ENCODE measurements at places on chromosomes 1 and 21.

DNA sequence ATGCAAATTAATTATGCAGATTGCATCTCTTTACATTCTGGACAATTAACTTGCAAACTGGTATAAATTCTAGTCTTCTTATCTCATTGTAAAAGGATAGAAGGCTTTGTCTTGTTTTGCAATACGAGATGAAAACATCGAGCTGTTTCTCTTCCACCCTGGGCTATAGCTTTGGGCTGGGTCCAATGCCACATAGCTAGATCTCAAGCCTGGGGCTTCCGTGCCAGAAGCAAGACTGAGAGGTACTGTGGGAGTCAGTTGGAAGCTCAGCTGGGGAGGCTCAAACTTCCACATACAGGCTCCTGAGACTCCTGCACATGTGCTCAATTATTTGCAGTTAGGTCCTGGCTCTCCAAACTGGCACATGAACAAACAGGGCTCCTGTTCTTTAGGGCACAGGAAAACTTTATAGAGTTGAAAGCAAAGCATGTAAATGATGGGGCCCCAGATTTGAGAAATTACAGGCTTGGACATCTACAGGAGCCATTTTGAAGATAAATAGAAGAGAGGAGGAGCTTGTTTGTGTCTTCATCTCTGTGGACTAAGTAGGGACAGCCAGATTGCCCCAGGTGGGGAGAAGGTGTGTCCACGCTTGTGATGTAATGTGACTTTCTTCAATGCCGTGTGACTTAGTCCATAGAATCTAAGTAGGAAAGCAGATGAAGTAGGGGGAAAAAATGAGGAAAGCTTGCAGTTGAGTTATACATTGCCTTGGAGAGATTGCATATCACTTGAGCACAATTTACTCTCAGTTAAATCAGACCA lies 65.9 kb upstream of the SIPA1L2 start:
- no peak for DNase-seq

GRCh38 chr1:34829250-34829649 lies 30.3 kb downstream of the SMIM12 start:
- DNase-seq, result no peak

- no peak for DNase-seq
Observed at GRCh38 chr21:15018382-15018781, 46.4 kb downstream of the NRIP1 start.

DNA sequence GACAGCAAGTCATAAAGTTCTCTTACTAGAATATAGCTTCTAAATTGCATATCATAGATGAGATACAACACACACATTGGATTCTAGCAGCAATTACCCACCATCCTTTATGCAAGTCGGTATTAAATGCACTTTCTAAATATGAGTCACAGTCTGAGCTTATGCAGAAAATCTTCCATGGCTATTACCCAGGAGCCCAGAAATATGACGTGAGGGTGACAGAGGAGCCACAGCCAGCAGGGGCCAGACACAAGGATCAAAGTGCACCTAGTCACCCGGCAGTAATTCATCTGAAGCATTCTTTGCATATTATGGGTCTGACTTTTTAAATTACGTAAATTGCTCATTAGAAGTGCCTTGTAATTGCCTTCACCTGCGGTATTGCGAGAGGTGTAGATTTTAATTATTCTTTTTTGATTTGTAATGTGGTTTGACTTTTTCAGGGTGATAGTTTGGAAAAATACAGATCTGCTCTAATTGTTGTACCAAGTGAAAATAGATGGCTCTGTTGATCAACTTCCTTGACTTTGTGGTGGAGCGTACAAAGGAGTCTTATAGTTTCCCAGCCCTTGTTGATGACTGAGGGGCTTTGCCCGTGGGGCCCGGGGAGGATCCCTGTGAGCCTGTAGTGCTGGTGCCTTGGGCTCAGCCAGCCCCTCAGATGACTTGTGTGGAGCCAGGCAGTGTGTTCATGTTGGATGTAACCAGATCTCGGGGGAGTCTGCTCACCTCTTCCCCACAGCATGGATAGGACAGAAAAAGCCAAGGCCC lies 470.0 kb upstream of the VAMP3 start:
- DNase-seq, result peak; percentile 96

DNA sequence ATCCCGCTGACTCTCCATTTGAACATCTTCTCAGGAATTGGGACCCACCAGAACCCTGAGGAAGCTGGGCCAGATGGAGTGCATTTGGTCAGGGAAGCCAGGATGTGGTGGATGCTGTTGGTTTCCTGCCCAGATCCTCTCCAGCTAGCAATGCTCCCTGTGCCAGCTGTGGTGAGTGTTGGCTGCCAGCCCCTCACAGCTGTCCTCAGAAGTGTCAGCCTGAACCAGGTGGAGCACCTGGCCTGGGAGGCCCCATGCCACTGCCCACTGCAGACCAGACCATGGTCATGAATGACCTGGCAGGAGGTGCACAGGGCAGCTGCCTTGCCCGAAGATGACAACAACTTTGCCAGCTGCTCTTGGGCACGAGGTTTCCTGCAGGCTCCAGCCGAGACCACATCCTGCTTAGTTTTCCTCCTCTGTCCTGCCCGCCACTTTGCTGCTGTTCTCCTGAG lies 54.4 kb downstream of the PRSS38 start:
- DNase-seq, result no peak

- peak; percentile 62 for DNase-seq
Observed at GRCh38 chr1:110203021-110203661, 7.0 kb upstream of the KCNC4 start.

DNA sequence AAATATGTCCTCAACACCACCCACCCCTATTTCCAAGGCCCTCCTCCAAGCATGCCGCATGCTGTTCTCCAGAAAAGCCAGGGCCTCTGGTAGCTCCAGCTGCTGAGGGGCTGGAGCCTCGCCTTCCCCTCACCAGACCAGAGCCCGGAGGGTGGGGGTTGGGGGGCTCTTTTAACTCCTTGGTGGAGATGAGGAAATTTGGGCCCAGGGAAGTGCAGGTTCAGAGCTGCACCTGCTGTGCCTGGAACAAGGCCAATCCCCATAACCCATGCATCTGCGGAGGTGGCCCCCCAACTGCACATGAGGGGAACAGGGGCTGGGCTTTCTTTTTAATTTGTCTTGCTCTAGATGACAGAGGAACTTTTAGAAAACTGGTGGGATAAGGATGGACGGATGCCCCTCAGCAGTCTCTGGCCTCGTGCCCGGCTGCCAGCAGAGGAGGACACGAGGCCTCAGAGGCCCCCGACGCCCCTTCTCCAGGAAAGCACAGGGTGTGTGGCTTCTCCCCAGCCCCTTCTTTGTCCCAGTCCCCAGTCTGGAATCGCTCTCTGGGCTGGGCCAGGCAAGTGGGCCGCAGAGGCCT lies 550 bp upstream of the SELENON start:
- no peak for DNase-seq

Measured in iris pigment epithelial cell (primary cell).